ENCODE measurements at places on chromosomes 16 and 17. TPM values are rescaled to one million over a fixed set of nuclear protein-coding genes. Genes with fewer than 3 reads are reported as not detected.

DNA sequence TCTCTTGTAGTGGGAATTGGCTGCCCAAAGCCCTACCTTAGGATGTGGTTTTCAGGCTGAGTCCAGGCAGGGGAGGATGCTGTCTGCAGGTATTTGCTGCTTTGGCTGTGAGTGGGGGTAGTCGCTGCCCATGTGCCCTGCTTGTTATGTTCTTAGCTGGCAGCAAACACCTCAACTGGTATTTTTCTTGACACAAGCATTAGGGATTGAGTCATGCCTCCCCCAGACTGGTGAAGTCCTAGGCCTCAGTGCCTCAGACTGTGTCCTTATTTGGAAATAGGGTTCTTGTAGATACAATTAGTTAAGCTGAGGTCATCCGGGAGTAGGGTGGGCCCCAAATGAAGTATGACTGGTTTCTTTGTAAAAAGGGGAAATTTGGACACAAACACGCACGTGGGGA is 808.3 kb upstream of the EEF2KMT start:
- no peak for DNase-seq
- H3K4me1 ChIP-seq = no peaks in the 10 kb centered on the region
- no peaks in the 10 kb centered on the region for H3K27me3 ChIP-seq

GRCh38 chr16:85132456-85133289 is 20.4 kb upstream of the CIBAR2 start:
- no peak overlapping the region for H3K4me3 ChIP-seq
- no peak for DNase-seq
- H3K4me1 ChIP-seq = no peaks in the 10 kb centered on the region

DNA sequence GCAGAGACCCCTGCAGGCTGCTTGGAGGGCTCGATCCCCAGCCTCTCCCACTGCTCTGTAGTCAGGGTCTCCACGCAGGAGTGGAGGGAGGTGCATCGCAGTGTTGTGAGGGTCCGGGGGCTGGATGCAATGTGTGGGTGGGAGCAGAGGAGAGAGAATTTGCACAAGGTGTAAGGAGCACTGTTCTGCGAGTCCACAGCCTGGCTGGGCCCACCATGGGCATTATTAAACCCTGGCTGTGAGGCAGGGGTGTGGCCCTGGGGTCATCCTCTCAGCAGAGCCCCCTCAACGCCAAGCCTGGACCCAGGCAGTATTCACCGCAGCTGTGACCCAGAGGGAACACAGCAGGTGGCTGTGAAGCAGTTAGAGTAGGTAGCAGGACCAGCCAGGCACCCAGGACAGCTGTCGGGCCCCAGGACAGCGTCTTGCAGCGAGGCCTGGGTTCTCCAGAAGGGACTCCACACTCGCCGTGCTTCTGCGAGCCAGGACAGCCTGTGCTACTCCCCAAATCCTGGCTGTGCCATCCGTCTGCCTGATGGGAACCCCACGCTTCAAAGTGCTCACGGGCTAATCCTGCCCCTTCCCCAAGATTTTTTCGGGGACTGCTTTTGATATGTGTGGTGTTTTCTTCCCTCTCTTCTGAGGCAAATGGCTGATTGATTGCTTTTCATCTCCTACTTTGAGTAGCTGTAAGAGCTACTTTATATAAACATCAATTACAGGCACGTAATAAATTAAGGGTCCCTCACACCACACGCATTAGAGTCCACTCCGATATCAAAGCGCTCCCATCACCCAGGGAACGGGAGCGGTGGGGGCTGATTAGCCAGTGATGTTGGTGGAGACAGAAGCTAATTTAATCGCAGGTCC is 100.9 kb upstream of the GSE1 start:
- no peak for DNase-seq
- no peaks in the 10 kb centered on the region for H3K36me3 ChIP-seq
- no peak overlapping the region for H3K4me3 ChIP-seq

DNA sequence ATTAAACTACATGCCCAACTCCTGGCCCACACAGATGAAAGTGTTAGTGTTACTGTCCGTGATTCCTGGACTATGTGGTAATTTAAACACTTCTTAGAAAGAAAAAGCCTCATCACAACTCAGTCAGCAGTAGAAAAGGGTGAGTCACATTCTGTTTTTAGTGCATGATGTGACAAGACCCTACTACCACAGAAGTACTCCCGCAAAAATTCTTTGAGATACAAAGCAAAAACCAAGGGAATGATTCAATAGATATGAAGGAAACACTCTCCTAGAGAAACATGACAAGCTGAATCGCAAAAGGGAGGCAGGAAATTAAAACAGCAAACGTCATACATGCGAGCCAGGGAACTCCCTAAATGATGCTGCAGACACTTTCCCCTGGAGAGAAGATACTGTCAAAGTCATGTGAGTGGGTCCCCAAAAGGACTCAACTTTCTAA is 14.4 kb downstream of the SNN start:
- H3K27ac ChIP-seq = peak overlapping the region; percentile 61
- no peaks in the 10 kb centered on the region for H3K27me3 ChIP-seq
- no peak overlapping the region for H3K4me3 ChIP-seq
- no peak for DNase-seq

GRCh38 chr16:56195151-56195550 is 3.9 kb downstream of the GNAO1 start:
- peaks cover 19% of the 10 kb centered on the region for H3K4me1 ChIP-seq
- peaks cover 62% of the 10 kb centered on the region for H3K27me3 ChIP-seq
- no peak overlapping the region for H3K27ac ChIP-seq
- peaks cover 2% of the 10 kb centered on the region for H3K36me3 ChIP-seq
- no peak for DNase-seq

DNA sequence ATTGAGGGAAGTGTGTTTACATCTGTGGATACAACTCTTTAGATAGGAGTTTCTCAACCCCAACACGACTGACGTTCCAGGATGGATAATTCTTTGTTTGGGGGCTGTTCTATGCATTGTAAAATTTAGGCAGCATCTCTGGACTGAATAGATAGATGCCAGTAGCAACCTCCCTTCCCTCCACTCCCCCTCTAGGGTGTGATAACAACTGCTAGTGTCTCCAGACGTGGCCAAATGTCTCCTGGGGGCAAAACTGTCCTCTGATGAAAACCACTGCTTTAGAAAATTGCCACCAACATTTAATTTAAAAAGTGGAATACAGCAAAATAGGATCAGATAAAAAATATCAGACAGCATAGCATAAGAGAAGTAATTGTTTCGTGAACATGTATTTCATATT is 79.9 kb downstream of the HS3ST3A1 start:
- no peak overlapping the region for H3K27ac ChIP-seq
- H3K27me3 ChIP-seq = no peaks in the 10 kb centered on the region
- no peaks in the 10 kb centered on the region for H3K36me3 ChIP-seq
- no peak overlapping the region for H3K4me3 ChIP-seq
- DNase-seq = no peak
- H3K4me1 ChIP-seq = no peaks in the 10 kb centered on the region

DNA sequence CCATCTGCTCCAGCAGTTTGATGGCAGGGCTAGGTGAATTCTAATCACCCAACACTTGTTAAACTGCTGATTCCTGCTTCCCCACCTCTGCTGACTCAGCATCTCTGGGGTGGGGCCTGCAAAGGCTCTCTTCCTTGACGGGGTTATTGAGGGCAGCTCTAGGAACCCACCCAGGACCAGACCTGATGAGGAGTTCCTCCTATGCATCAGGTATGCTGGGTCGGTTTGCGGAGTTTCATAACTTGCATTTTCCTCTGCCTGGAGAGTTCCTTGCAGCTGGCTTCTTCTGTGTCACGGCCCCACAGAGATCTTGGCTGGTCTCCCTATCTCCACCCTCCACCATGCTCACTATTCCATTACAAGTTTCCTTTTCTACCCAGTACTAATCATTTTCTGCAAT is 93.4 kb upstream of the CCL2 start:
- peaks cover 53% of the 10 kb centered on the region for H3K27me3 ChIP-seq
- H3K36me3 ChIP-seq = no peaks in the 10 kb centered on the region
- H3K27ac ChIP-seq = no peak overlapping the region
- no peak for DNase-seq
- H3K4me1 ChIP-seq = no peaks in the 10 kb centered on the region
- no peak overlapping the region for H3K4me3 ChIP-seq

- H3K36me3 ChIP-seq = peaks cover 21% of the 10 kb centered on the region
- DNase-seq = no peak
- H3K27me3 ChIP-seq = no peaks in the 10 kb centered on the region
Measured at GRCh38 chr16:89268585-89268984, 51.1 kb downstream of the ZNF778 start.

GRCh38 chr16:3498988-3499387 is 1.8 kb upstream of the CLUAP1 start:
- no peaks in the 10 kb centered on the region for H3K36me3 ChIP-seq
- peak overlapping the region; percentile 12 for H3K4me3 ChIP-seq
- no peak overlapping the region for H3K27ac ChIP-seq
- no peak for DNase-seq

DNA sequence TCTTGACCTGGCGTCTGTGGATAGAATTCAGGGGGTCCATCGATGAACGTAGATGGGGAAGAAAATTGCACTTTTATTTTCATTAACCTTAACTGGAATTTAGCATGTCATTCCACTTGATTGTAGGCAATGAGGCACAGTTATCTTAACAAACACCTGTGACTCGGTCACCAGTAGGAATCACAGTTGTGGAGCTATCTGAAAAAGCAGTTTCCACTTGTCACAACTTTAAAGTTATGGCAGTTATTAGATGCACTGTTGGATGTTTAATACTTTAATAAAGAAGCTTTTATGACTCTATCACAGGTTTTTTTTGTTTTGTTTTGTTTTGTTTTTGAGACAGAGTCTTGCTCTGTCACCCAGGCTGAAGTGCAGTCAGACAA is 83.7 kb upstream of the LGALS9 start:
- peaks cover 83% of the 10 kb centered on the region for H3K4me1 ChIP-seq
- H3K27ac ChIP-seq = peak overlapping the region; percentile 97
- H3K27me3 ChIP-seq = peaks cover 2% of the 10 kb centered on the region
- peak overlapping the region; percentile 69 for H3K4me3 ChIP-seq
- peaks cover 21% of the 10 kb centered on the region for H3K36me3 ChIP-seq

- peaks cover 15% of the 10 kb centered on the region for H3K36me3 ChIP-seq
- H3K4me1 ChIP-seq = no peaks in the 10 kb centered on the region
- no peak overlapping the region for H3K27ac ChIP-seq
- H3K4me3 ChIP-seq = no peak overlapping the region
Measured at GRCh38 chr17:79083191-79083971, 8.8 kb downstream of the ENGASE start.

- H3K36me3 ChIP-seq = peaks cover 12% of the 10 kb centered on the region
- H3K27ac ChIP-seq = peak overlapping the region; percentile 95
- H3K4me1 ChIP-seq = peaks cover 79% of the 10 kb centered on the region
- peak overlapping the region; percentile 63 for H3K4me3 ChIP-seq
- DNase-seq = peak; percentile 55
- H3K27me3 ChIP-seq = no peaks in the 10 kb centered on the region
Measured at GRCh38 chr17:66466840-66467367, 164.5 kb downstream of the PRKCA start.

DNA sequence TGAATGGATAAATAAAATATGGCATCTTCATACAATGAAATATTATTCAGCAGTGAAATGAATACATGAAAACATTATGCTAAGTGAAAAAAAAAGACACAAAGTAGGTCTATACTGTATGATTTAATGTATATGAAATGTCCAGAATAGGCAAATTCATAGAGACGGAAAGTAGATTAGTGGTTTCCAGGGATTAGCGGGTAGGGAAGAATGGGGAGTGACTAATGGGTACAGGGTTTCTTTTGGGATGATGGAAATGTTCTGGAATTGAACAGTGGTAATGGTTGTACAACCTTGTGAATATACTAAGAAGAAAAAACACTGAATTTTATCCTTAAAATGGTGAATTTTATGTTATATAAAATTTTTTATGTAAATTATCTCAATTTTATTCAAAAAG is 8.5 kb upstream of the MYCBPAP start:
- H3K27me3 ChIP-seq = peaks cover 2% of the 10 kb centered on the region
- peaks cover 14% of the 10 kb centered on the region for H3K4me1 ChIP-seq
- H3K27ac ChIP-seq = no peak overlapping the region
- DNase-seq = no peak
- H3K4me3 ChIP-seq = no peak overlapping the region

DNA sequence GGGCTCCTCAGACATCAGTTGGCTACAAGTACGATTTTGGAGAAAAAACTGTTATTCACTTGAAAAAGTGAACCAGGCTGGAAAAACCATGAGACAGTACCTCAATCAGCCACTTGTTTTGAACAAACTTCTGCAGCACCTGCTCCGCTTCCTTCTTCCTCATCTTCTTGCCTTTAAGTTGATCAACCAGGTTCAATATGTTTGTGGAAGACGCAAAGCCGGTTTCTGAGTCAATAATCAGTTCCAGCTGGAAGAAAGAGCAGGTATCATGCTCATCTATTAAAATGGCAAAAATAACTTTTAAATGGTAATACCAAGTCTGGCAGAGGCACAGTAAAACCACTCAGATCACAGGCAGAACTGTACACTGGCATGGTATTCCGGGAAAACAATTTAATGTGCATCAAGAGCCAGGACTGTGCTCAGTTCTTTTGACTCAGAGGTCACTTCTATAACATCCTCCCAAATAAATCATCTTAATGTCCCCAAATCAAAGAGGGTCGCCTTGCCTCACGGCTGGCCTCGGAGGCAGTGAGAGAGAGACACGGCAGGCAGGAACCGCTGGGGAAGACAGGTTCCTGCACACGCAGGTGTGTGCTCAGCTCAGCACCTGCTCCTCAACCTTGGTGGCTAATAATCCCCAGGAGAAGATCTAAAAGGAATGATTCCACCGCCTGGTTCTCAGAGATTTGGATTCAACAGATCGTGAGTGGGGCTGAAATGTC is 29.7 kb downstream of the KDM8 start:
- H3K36me3 ChIP-seq = peaks cover 35% of the 10 kb centered on the region
- H3K27ac ChIP-seq = peak overlapping the region; percentile 63
- H3K27me3 ChIP-seq = no peaks in the 10 kb centered on the region

- H3K27ac ChIP-seq = no peak overlapping the region
- H3K36me3 ChIP-seq = no peaks in the 10 kb centered on the region
- peaks cover 10% of the 10 kb centered on the region for H3K4me1 ChIP-seq
- peaks cover 11% of the 10 kb centered on the region for H3K27me3 ChIP-seq
- no peak for DNase-seq
Measured at GRCh38 chr16:50478075-50478772, 70.0 kb upstream of the NKD1 start.

DNA sequence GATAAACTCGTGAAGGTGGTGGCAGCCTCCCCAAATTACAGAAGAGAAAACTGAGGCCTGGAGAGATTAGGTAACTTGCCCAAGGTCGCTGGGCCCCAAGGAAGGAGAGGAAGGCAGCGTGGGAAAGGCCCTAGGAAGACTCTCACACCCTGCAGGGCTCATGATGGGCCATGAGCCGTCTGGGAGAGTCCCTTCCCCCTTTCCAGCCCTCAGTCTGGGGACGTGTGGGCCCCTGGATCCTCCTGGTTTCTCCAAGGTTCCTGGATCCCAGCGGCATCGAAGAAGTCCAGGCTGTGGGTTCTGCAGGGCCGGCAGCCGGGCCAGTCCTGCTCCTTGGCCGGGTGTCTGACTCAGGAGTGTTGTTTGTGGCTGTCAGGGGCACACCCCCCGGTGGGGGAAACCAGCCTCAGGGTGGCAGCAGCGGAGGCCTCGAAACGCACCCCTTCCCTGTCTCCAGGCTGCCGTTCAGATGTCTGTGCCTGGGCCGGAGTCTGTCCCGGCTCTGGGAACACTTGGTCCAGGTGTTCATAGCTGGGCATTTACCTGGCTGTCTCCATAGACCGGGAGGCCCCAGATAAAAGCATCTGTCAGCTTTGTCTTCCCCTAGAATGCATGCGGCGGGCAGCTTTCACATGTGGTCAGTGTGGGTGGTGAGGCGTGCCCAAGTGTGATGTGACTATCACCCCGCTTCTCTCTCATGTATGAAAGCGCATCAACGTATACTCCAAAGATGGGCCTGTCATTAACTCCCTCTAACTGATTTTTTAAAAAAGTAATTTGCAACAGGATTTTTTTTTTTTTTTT is 3.7 kb upstream of the RAP1GAP2 start:
- peak; percentile 31 for DNase-seq
- peak overlapping the region; percentile 19 for H3K4me3 ChIP-seq
- H3K4me1 ChIP-seq = peaks cover 65% of the 10 kb centered on the region

HSPB9 gene
- total RNA-seq = not detected

OR1F1 gene
- not detected for total RNA-seq

NXN gene
- total RNA-seq = 0.24 TPM

TBC1D3I gene
- 0.36 TPM for total RNA-seq

SOX15 gene
- 0.20 TPM for total RNA-seq
